ENCODE measurements at places on chromosomes 6 and 20.

DNA sequence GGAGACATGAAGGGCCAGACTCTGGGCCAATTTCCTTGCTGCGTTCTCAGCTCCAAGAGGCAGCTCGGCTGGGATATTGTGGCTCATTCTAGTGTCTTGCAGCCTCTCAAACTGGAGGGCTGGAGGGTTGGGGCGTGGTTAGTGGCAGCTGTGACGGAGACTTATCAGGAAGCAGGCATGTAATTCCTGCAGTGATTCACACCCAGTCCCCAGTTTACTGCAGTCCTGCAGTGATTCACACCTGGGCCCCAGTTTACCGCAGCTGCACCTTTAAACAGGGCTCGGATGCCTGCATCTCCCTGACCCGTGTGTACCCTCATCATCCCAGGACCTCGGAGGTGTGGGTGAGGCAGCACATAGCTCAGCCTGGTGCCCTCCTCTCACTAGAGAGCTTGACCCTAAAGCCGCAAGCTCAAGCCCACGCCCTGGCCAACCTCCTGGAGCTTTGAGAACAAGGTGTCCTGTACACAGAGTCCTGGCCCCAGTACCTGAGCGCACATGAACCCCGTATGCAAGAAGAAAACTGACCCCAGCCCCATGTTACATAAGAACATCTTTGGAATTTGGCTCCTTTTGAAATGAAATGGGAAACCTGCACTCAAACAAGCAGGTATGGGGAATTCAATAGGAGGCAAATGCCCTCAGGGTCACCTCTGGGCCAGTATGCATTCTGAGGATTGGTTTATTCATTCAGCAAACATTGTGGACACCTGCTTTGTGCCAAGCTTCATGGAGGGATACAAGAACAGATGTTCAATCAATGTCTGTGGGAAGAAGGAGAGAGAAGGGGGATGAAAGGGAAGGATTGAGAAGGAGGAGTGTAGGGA lies 55.3 kb upstream of the FAM83D start:
- DNase-seq: peak; percentile 25

- no peak for DNase-seq
Measured at GRCh38 chr6:1551249-1551648, 58.5 kb upstream of the FOXC1 start.

DNA sequence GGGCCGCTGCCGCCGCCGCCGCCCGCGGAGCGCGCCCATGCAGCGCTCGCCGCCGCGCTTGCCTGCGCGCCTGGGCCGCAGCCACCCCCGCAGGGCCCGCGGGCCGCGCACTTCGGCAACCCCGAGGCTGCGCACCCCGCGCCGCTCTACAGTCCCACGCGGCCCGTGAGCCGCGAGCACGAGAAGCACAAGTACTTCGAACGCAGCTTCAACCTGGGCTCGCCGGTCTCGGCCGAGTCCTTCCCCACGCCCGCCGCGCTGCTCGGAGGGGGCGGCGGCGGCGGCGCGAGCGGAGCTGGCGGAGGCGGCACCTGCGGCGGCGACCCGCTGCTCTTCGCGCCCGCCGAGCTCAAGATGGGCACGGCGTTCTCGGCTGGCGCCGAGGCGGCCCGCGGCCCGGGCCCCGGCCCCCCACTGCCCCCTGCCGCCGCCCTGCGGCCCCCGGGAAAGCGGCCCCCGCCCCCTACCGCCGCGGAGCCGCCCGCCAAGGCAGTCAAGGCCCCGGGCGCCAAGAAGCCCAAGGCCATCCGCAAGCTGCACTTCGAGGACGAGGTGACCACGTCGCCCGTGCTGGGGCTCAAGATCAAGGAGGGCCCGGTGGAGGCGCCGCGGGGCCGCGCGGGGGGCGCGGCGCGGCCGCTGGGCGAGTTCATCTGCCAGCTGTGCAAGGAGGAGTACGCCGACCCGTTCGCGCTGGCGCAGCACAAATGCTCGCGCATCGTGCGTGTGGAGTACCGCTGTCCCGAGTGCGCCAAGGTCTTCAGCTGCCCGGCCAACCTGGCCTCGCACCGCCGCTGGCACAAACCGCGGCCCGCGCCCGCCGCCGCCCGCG lies 730 bp downstream of the INSM1 start:
- DNase-seq: no peak

- no peak for DNase-seq
Measured at GRCh38 chr6:68226460-68226859, 408.6 kb upstream of the ADGRB3 start.

DNA sequence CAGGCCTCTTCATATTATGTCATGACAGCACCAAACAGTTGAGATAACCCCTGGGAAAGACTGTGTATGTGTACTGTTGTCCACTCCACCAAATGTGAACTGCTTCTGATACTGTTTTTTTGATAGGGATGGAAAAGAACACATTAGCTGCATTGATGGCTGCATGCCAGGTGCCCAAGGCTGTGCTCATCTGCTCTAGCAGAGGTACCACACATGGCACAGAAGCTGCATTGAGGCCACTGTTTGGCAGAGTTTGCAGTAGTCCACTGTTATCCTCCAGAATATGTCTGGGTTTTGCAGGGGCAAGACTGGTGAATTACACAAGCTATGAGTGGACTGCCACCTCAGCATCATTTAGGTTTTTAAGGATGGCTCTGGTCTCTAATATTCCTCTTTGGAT lies 28.2 kb upstream of the ELMO2 start:
- DNase-seq: no peak

DNA sequence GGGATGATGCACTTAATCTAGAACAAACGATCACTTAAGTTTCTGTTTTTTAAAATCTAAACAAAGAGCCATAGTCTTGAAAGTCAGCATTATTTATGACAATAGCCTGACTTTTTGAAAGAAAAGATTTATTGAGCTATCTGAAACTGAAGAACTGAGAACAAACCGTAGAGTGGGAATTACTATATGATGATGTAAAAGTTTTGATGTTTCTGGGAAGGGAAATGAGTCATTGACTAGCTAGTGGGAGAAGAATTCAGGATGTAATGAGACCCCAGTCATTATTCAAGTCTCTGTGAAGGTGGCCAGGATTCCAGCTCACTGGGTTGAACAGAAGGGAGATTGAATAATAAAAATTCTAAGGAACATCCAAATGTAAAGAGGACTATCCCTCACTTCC lies 83.4 kb upstream of the FABP7 start:
- no peak for DNase-seq

GRCh38 chr6:139988685-139989084 lies 614.2 kb upstream of the CITED2 start:
- no peak for DNase-seq

DNA sequence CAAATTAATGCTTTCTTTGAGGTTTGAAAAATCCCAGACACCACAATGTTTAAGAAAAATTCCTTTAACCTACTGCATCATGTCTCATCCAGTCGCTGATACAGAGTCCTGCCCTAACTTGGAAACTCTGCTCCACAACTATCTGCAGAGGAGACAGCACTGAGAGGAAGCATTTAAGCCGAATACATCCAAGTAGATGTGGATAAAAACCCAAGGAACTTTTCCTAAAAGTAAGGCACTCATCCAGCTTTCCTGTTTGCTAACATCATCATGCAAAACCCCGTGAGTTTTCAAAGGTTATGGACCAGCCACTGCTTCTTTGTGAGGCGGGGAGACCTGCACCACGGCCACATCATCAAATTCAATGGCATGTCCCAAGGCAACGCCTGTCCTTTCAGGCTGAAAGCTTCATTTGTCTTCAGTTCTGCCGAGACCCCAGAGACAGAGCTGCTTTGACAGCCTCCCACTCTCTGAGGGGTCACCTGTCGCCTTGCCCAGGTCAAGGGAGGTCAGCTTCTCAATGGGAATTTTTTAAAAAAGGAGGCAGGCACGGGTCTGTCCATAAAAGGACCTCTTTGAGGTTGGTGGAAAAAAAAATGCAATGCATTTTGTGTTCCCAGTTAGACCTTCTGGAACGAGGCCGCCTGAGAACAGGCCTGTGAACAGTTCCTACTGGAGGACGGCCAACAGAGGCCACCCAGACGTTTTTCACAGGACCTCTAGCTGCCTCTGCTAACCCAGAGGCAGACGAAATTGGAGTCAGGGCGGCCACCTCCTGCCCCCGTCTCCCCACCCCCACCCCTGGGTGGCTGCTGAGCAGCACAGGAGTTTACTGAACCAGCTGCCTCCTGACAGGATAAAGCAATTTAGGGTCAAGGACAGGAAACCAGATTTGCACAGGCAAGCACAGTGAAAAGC lies 142.5 kb upstream of the HDDC2 start:
- DNase-seq: no peak

DNA sequence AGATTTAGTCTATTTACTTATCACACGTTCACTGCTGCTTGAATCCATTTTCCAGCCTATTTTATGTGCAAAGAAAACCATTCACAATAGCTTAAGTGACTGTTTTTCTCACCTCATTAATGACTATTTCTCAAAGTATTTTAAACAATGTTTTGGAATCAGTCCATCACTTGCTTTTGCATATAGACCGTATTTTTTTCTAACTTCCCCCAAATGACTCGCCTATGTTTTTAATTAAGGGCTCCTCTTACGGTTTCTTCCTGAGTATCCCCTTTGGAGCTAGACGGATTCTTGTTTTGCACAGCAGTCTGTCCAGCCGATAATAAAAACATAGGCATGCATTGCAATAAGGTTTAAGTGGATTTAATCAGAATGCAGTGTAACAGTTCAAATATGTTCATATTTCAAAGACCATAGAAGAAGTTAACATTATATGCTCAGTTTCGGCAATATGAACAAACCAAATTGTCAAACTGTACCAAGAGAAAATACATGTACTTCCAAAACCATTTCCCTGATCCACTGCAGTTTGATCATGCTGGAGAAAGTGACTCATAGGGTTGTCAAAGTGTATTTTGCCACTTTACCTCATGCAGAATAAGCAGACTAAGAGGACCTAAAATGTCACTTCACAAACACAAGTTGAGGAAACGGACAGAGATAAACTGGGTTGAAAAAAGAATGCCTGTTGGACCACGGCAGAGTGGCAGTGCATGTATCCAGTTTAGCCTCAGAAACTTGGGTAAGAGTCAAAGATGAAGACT lies 66.4 kb downstream of the HMGN3 start:
- no peak for DNase-seq
